ENCODE measurements at places on chromosomes 6 and 20.

DNA sequence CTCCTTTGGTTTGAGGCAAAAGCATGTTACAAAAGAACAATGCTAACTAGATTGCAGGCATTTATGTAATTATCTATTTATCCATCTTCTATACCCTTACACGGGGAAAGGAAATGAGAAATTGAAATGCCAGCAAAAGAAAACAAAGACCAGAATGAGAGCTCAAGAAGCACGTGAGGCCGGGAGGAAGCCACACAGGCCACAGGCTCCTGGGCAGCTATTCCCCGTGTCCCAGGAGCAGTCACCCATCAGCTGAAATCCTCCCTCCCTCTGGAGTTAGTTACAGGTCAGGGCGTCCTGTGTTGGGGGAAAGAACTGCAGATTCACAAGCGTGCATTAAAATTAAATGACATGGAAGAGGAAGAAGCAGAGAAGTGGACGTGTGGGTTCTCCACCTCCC is 64.7 kb upstream of the RPS6KA2 start:
- no peak for DNase-seq

GRCh38 chr6:14135893-14136539 is 18.4 kb downstream of the CD83 start:
- DNase-seq: no peak

GRCh38 chr6:142725024-142725770 is 219.8 kb downstream of the HIVEP2 start:
- DNase-seq: no peak

GRCh38 chr20:24648919-24649318 is 179.5 kb downstream of the SYNDIG1 start:
- DNase-seq: no peak

GRCh38 chr6:140002396-140003022 is 628.1 kb upstream of the CITED2 start:
- DNase-seq: no peak

GRCh38 chr20:50054626-50055511 is 58.1 kb downstream of the UBE2V1 start:
- no peak for DNase-seq

- no peak for DNase-seq
Measured at GRCh38 chr6:142372348-142372747, 70.5 kb downstream of the ADGRG6 start.

- DNase-seq: no peak
Measured at GRCh38 chr6:152368751-152369624, 268.2 kb downstream of the SYNE1 start.

GRCh38 chr6:37583261-37583660 is 83.6 kb upstream of the CCDC167 start:
- DNase-seq: no peak

DNA sequence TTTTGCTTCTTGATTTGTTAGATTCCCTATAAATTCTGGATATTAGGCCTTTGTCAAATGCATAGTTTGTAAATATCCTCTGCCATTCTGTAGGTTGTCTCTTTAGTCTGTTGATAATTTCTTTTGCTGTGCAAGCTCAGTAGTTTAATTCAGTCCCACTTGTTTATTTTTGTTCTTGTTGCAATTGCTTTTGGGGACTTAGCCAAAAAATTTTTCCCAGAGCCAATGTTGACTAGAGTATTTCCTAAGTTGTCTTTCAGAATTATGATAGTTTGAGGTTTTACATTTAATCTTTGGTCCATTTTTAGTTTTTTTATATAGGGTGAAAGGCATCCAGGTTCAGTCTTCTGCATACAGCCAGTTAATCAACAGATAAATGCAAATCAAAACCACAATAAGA is 96.0 kb downstream of the PRKN start:
- no peak for DNase-seq

GRCh38 chr6:136751522-136751956 is 40.7 kb downstream of the MAP3K5 start:
- DNase-seq: no peak

- DNase-seq: no peak
Measured at GRCh38 chr6:25477006-25477590, 174.9 kb upstream of the SCGN start.

DNA sequence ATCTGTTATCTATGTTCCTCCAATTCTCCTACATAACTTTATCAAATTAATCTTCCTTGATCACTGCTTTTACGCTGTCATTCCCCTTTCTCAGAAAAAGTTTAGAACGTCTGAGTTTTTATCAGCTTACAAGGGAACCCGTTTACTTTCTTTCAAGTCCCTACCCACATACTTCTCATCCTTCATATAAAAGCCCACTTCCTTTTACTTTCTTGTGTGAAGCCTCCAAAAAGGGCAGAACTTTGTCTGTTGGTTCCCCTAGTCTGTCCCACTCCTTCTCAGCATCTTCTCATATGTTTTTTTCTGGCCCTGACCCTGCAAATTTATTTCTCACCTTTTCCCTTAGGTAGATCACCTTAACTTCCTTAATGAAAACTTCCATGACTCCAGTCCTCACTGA is 106.1 kb downstream of the TFAP2B start:
- DNase-seq: no peak

- no peak for DNase-seq
Measured at GRCh38 chr6:118700531-118700930, 49.1 kb upstream of the CEP85L start.

DNA sequence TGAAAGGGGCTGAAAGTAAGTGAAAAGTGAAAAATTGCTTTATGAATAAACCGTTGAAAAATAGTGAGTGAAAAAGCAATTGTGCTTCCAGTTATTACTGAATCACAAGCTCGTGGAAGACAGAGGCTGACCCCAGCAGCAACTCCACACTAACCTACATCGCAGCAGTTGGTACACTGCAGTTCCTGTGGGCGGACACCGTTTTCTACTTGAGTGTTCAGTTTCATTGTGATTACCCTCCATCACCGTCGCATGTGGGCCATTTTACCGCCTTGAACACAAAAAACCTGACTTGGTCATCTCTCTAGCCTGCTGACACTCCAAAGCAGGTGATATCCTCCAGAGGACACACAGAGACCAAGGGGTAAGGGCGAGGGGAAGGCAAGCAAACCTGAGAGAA is 28.4 kb downstream of the PRDM1 start:
- DNase-seq: no peak

GRCh38 chr20:11941593-11942246 is 24.0 kb downstream of the BTBD3 start:
- DNase-seq: no peak

DNA sequence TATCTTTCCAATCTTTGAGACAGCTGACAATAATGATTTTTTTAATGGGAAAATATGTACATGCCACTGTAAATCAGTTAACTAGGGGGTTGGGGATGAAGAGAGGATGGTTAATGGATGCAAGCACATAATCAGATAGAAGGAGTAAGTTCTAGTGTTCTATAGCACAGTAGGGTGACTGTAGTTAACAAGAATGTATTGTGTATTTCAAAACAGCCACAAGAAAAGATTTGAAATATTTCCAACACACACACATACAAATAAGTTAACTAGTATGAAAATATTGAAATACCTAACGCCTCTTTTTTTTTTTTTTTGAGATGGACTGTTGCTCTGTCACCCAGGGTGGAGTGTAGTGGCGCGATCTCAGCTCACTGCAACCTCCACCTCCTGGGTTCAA is 153.4 kb upstream of the SALL4 start:
- DNase-seq: no peak

GRCh38 chr6:130425537-130425936 is 59.7 kb downstream of the TMEM200A start:
- DNase-seq: no peak

DNA sequence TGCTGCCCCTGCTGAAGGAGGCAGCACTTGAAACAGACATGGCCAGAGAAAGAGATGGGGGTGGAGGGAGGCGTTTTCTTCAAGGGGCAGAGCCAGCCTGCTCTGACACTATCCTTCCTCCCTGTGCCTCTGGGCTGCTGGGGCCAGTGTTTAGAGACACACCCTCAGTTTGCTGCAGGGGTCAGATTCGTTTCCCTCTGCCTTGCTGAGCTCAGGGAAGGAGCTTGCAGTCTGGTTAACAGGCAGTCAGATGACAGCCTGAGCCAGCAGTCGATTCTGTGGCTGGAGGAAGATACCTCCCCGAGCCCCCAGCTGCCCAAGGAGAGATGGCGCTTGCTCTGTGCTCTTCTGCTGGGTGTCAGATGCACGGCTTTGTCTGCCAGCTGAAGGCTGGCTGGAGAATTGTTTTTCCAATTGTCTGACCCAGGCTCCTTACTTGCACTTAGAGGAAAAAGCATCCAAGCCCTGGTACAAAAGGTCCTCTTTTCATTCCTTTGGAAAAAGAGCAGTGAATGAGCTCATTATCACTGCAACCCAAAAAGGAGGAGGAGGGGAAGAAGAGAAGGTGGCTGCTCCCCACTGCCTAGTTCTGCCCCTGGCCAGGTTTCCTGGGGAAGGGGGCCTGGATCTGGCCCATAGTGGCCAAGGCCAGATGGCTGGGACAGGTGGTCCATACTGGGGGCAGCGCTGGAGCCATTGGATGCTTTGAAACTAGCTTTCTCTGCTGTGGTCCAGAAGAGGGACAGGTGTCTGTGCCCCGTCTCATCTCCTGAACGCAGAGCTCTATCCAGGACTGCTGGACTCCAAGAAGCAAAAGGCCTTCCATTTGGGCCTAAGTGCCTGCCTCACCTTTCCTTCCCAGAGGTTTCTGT is 88.2 kb downstream of the TCP11 start:
- no peak for DNase-seq

- DNase-seq: peak; percentile 20
Measured at GRCh38 chr6:32622545-32623401, 14.4 kb upstream of the HLA-DQA1 start.

- DNase-seq: no peak
Measured at GRCh38 chr20:33431797-33432381, 11.7 kb downstream of the SNTA1 start.

DNA sequence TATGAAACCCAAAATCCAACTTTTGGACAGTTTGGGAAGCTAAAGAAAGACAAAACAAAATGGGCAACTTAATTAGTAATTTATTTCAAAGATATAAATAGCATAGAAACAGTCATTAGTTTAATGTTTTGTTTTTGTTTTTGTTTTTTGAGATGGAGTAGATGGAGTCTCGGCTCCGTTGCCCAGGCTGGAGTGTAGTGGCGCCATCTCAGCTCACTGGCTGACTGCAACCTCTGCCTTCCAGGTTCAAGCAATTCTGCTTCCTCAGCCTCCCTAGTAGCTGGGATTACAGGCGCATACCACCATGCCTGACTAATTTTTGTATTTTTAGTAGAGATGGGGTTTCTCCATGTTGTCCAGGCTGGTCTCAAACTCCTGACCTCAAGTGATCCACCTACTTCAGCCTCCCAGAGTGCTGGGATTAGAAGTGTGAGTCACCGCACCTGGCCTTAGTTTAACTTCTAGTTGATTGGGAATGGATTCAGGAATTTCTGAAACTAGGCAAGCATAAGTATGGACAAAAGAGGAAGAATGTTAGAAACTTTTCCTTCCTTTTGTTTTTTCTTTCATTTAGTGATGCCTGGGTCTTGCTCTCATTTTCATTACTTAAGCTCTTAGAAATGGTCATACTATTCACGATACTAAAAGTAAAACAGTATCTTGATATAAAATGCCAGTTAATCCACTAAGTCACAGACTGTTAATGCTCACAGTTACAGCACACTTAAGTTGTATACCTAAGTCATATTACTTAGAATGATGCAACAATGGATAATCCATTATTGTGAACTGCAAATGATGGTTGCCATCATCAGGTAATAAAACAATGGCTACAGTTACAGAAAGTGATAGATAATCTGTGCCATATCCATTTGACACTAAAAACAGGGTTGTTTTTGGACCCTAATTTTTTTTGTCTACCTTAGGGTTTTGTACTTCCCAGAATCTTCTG is 8.2 kb downstream of the SENP6 start:
- DNase-seq: no peak

- DNase-seq: no peak
Measured at GRCh38 chr20:49432550-49432949, 49.9 kb downstream of the KCNB1 start.

- no peak for DNase-seq
Measured at GRCh38 chr6:21348504-21349195, 244.9 kb upstream of the SOX4 start.

DNA sequence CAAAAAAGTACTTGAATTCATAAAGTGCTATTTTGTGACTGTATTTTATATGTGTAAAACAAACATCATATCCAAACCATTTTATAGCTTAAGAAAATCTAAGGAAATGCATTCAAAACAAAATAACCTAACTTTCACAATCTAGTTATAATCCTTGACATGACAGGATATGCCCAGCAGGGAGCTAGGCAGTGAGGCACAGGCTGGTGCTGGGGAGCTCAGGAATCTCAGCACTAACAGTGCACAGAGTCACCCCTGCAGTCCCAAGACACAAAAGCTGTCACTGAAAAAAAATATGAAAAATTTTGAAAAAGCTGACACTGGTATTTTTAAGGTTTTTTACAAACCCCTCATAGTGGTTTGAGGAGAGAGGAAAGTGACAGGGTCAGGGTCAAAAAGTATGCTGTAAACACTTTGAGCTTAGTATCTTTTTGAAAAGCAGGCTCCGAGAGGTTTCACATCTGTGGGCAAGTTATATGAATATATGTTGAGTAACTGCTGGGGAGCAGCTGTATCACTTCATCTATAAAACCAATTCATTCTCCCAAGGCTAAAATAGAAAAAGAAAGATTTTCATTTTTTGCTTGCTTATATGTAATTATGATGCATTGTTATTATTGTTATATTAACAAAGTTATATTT is 24.1 kb downstream of the LGSN start:
- DNase-seq: no peak

DNA sequence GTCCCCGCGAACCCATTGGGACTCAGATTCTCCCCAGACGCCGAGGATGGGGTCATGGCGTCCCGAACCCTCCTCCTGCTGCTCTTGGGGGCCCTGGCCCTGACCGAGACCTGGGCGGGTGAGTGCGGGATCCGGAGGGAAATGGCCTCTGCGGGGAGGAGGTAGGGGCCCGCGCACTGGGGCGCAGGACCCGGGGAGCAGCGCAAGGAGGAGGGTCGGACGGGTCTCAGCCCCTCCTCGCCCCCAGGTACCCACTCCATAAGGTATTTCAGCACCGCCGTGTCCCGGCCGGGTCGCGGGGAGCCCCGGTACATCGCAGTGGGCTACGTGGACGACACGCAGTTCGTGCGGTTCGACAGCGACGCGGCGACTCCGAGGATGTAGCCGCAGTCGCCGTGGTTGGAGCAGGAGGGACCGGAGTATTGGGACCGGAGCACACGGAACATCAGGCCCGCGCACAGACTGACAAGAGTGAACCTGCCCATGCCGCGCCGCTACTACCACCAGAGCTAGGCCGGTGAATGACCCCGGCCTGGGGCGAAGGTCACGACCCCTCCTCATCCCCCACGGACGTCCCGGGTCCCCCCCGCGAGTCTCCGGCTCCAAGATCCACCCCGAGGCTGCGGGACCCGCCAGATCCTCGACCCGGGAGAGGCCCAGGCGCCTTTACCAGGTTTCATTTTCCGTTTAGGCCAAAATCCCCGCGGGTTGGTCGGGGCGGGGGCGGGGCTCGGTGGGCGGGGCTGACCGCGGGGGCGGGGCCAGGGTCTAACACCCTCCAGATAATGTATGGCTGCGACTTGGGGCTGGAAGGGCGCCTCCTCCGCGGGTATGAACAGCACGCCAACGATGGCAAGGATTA is 15.7 kb upstream of the HLA-A start:
- peak; percentile 81 for DNase-seq

GRCh38 chr6:22155551-22155950 is 141.3 kb downstream of the PRL start:
- DNase-seq: no peak

Measured in effector CD4-positive, alpha-beta T cell (primary cell).